ENCODE measurements at places on chromosomes 2 and 18.

GRCh38 chr2:44719562-44719961, 221.9 kb upstream of the SIX3 start:
- DNase-seq: no peak

GRCh38 chr18:21853016-21853415, 112.4 kb downstream of the MIB1 start:
- no peak for DNase-seq

- DNase-seq: no peak
These were observed 13.0 kb upstream of the MRPL19 start for GRCh38 chr2:75633620-75634019.

DNA sequence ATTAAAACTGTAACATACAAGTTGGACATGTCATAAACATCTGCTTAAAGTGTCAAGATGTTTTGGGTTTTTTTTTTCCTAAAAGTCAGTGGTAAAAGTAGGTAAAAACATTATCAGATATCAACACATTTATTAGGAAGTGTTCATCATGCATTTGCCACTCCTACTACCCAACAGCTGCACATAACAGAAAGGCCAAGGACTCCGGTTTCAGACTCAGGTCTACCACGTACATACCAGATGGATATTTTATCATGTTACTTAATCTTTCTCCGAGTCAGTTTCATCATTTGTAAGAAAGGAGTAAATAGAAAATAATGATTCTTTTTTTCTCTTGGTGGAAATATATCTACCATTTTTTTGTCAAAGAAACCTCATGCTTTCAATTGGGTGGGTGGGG, 192.3 kb downstream of the UBE2E3 start:
- DNase-seq: no peak

GRCh38 chr2:134536296-134536695, 182.5 kb downstream of the TMEM163 start:
- no peak for DNase-seq

GRCh38 chr2:39550701-39551285, 113.7 kb upstream of the MAP4K3 start:
- DNase-seq: no peak

DNA sequence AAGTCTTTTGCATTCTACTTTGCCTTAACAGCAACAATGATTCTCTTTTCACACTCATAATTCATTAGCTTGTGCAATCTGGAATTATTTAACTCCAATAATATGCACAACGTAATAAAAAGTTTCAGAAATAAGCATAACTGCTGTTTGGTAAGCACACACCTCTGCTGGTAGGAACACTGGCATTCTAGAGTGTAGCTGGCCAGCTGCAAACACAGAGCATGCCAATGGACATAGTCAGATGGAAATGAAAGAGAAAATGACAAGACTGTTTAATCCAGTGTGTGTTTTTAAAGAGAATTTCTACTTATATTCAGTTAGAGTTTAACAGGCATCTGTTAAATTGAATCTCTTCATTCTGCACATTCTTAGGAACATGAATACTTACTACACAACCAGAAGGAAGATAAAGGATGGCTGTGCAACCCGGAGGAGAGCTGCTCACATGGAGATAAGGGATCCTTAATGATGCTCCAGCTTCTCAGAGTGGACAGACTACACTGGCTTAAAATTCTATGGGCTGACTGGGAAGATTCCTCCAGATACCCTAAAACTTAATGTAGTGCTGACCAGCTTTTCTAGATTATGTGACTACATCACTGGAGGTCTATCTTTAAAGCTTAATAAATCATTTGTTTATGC, 94.6 kb upstream of the CHAC2 start:
- no peak for DNase-seq

- no peak for DNase-seq
These were observed 61.1 kb upstream of the SP3 start for GRCh38 chr2:174026122-174026845.
